ENCODE measurements at places on chromosomes 6 and 20.
A peak's percentile ranks its signal among the peaks of the same experiment; 100 is the strongest.

- DNase-seq = peak; percentile 12
These were observed 174.4 kb upstream of the RIN2 start for GRCh38 chr20:19583532-19584175.

DNA sequence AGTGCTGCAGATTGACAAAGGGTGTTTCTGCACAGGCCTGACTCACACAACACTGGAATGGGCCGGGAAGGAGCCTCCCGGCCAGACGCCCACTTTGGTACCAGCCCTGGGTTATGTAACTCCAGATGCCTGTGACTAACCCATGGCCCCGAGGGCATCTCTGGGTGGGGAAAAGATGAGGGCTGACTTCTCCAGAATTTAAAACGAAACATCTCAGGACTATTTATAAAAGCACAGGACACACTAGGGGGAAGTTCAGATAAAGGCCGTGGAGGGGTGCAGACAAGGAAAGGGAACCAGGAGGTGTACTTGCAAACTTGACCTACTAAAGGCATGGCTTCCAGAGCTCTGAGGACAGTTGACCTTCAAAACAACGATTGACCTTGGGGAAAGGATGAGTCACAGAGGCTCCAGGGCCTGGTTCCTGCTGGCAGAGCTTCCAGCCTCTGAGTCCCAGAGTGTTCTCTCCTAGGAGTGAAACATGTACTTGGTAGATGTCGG is 196.9 kb downstream of the NFATC2 start:
- no peak for DNase-seq

GRCh38 chr20:55760586-55760985 is 244.7 kb downstream of the CBLN4 start:
- no peak for DNase-seq

DNA sequence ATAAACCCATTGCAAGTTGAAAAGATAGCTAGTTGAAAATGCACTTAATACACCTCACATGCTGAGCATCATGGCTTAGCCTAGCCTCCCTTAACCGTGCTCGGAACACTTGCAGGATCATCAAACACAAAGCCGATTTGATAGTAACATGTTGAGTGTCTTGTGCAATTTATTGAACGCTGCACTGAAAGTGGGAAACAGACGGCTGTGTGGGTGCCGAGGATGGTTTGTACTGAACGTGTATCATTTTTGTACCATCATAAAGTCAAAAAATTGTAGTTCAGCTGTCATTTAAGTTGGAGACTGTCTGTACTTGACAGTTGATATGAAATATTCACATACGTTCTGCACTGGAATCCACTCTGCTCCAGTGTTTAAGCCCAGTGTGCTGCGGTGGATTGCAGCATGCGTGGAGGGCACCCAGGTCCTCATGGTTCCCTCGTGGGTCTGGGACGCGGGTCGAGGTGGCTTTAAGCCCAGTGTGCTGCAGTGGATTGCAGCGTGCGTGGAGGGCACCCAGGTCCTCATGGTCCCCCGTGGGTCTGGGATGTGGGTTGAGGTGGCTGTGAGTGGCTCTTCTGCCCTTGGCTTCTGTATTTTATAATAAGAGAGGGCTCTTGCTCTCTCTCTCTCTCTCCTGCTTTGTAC is 77.0 kb downstream of the CDH4 start:
- DNase-seq = no peak

DNA sequence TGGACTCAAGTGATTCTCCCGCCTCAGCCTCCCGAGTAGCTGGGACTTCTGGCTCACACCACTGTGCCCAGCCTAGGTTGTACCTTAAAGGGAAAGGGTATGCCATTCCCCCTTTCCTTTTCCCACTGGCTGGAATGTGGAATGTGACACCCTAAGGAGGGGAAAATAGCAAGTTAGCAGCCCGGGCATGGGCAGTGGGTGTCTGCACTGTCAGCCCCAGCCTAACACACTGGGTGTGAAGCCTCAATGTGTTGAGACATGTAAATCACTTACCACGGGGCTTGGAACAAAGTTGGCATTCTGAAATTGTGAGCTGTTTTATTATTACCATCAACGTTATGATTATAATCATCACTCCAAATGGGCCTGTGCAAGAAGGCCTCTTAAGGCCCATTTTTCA is 80.8 kb upstream of the PTPN1 start:
- DNase-seq = no peak

GRCh38 chr6:159125951-159126352 is 43.2 kb upstream of the FNDC1 start:
- DNase-seq = no peak

- DNase-seq = no peak
These were observed at the start of gene DSP for GRCh38 chr6:7541175-7542064. DSP (plus strand) TSS chr6:7541671; CDS start chr6:7541916, 245 bp downstream.

- no peak for DNase-seq
These were observed 140.3 kb downstream of the FLRT3 start for GRCh38 chr20:14197097-14197496.

- no peak for DNase-seq
These were observed 197.7 kb downstream of the SMOC2 start for GRCh38 chr6:168638468-168639271.

- no peak for DNase-seq
These were observed 47.4 kb downstream of the TGM2 start for GRCh38 chr20:38117635-38118034.

- DNase-seq = no peak
These were observed 186.1 kb downstream of the LAMA2 start for GRCh38 chr6:129069006-129069405.

DNA sequence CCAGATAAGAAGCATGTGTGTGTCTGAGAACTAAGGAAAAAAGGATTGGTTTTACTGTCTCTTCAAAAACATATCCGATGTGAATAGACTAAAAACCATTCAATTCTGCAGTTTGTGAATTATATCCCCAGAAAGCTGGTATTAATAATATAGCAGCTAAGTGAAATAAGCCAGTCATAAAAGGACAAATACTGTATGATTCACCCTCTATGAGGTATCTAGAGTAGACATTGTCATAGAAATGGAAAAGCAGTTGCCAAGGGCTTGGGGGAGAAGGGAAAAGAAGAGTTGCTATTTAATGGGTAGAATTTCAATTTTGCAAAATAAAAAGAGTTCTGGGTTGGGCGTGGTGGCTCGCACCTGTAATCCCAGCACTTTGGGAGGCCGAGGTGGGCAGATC is 137.5 kb downstream of the ATXN1 start:
- no peak for DNase-seq

DNA sequence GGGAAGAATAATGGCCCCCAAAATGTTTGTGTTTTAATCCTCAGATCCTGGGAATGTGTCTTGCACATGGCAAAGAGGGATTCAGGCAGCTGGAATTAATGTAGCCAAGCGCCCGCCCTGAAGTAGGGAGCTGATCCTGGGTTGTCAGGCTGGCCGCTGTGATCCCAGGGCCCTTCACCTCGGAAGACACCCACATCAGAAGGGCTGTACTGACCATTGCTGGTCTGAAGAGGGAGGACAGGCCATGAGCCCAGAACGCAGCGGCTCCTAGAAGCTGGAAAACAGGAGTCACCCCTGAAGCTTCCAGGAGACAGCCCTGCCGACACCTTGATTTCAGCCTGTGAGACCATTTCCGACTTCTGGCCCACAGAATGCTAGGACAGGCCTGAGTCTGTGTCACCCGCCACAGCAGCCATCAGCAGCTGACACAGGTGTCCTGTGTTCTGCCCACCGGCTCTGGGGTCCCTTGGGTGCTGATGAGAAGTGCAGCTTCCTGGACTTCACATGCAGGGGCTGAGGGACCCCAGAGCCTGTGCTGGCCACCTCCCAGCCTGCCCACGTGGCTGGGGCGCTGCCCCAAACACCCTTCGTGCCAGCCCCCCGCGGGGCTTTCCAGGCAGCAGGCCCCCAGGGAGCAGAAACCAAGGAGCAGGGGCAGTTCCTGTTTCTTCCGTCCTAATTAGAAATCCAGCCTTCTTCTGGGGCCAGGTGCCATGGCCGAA is 86.3 kb downstream of the ERMARD start:
- no peak for DNase-seq

- no peak for DNase-seq
These were observed 45.2 kb upstream of the TMEM217 start for GRCh38 chr6:37303091-37303660.

DNA sequence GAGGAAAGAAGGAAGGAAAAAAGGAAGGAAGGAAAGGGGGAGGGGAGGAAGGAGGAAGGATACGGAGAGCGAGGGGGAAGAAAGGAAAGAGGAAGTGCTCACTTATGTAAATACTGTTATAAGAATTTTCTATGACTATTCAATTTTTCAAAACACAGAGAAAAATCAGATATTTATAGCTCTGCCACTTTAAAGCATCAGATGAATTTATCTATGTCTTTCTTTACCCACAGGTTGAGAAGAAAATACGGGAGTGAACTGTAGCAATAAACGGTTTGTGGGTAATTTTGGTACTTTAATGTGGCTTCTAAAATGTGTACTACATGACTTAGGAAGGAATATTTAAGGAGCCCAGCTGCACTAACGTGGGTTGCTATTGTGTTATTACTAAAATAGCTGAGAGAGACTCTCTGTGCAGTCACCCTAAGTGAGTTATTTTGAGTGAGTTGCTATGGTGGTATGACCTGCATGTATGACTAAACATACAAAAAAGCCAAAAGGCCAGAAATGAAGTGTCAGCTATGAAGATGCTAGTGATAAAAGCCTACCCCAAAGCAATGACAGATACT is 225.5 kb downstream of the SOD2 start:
- no peak for DNase-seq

DNA sequence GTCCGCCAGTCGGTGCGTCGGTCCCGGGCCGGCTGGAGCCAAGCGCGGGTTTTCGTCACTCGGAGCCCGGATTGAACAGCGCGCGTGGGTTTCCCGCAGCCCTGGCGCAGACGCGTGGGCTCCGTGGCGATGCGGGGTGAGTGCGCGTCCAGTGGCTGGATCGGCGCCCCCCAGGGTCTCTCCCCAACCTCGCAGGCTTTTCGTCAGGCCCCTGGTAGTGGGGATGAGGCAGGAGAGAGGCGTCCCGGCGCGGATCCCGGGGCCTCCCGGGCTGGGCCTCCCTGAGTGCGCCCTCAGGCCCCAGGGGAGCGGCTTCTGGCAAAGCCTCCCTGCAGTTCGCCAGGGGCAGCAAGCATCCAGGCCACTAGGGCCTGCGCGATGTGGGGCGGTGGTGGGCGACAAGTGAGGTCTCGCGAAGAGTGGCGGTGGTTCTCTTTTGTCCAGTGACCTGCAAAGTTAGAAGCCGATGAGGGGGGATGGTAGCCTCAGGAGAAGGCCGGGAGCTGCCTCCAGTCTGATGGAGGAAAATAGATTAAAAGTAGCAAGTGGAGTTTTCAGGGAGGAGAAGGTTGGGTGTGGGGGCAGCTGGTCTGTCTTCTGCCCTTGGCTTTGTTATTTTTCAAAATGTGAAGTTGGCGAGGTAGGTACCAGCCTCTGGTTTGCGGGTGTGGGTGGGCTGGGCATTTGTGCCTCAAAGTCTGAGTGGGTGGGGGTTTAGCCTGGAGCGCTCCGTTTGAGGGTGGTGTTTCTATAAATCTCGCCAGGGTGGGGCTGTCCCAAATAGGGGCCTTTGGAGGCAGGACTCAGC is 1.6 kb downstream of the TOX2 start:
- no peak for DNase-seq

DNA sequence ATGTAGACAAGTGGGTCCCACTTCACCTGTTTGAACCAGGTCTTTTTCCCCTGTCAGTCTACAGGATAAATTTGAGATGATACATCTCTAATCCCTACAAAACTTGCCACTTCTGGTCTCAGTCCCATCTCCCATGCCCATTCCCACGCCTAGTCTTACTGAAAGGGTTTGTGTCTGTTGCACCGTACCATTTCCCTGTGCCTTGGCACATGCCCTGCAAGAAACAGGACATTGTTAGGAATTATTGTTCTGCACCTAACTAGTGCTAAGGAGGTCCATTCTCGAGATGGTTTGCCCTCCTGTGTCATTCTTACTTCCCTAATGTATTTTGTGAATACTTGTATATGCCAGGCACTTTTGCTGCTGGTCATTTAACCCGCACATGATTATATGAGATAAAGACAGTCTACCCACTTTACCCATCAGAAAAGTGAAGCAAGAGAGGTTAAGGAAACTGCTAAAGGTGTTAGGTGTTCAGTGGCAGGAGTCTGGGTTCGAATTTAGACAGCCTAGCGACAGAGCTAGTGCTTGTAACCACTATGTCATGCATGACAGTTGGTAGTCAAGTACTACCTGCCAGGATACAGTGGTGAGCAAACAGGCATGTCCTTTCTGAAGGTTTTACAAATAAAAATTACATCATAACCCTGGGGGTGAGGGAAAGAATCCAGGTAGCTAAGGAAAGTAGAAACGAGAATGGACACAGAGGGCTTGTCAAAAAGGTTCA is 12.7 kb downstream of the FAM217A start:
- no peak for DNase-seq

GRCh38 chr20:56795492-56795891 is 166.4 kb downstream of the TFAP2C start:
- DNase-seq = no peak

DNA sequence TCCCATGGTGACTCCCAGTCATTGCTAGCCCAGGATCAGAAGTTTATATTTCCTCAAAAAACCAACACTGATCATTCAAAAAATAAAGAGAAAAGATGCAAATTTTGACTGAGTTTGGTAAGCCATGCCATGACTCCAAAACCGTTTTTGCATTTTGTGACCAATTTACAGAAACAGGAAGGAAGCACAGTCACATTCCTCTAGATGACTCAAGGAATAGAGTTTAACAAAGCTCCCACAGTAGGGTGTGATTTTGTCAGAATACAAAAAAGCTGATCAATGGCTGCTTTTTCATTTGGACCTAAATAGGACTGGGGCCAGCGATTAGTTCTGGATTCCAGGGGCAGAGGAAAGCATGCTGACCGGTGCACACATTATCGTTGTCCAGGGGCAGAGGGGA is 179.4 kb upstream of the AFDN start:
- no peak for DNase-seq

- DNase-seq = no peak
These were observed 4.9 kb downstream of the TLDC2 start for GRCh38 chr20:36880741-36881250.

- DNase-seq = no peak
These were observed 29.0 kb downstream of the NEDD9 start for GRCh38 chr6:11203306-11204004.

DNA sequence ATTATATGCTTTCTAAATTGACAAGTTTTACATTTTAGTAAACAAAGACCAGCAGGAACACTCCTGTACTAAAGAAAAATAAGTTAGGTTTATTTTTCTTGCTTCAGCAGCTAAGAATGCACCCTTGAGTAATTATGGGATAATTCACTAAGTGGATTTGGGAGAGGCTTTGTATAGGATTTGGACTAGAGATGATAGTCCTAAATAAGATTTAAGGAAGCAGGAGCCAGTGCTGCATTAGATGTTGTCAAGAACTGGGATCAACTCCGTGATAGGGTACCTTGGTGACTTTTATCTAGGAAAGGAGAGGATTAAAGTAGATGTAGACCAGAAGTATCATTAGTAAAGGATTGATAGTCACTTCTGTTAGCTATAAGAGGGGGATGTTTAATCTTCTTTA is 4.1 kb upstream of the C6orf141 start:
- DNase-seq = no peak

GRCh38 chr6:4939241-4939640 is 64.6 kb downstream of the RPP40 start:
- DNase-seq = no peak

DNA sequence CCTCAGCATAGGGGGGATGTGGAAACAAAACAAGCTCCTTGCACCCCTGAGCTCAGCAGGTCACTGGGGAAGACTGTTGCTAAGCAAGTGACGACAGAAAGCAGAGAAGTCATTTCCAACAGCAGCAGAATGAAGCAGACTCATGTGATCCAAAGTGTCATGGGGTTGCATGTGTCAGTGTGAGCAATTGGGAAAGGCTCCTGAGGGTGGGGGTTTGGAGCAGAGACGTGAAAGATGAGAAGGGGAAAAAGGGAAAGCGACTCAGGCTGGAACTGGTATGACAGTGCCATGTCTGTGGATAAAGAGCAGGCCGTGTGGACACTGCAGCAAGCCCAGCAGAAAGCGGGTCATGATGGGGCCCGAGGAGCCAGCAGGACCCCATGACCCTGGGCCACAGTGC is 363.9 kb downstream of the PREX1 start:
- DNase-seq = no peak

Data from naive thymus-derived CD8-positive, alpha-beta T cell (primary cell).